NCI-H510A (cell line): ENCODE measurements at places on chromosomes 12 and 14.

DNA sequence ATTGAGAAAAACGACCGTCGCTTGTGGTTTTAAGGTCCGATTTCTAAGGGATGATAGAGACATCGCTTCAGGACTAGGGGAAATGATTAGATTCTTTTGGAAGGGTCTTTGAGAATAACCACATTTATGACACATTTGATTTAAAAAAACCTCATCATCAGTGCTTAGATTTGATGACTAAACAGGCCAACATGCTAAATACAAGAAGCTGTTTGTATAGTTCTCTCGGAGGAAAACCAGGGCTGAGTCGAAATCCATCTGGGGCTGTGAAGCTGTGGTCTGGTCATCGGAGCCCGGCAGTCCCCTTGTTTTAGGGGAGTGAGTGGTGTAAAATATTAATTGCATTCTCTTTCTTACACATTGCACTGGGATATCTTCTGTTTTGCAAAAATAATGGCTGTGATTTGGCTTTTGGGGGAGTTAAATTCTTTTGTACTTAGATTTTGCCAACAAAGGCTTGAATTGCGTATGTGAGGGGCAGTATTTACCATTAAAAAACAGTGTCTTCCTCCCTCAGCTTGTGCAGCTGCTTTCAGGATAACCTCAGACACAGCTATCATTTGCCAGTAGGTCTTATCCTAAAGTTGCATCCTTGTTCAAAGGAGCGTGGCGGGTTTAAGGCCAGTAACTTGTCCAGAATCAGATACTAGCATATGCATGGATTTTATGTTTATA is 550 bp downstream of the GNG2 start:
- DNase-seq: no peak

GRCh38 chr14:33596211-33597080 is 354.4 kb downstream of the EGLN3 start:
- no peak for DNase-seq

- DNase-seq: no peak
Observed at GRCh38 chr14:80393766-80394165, 182.5 kb upstream of the DIO2 start.

DNA sequence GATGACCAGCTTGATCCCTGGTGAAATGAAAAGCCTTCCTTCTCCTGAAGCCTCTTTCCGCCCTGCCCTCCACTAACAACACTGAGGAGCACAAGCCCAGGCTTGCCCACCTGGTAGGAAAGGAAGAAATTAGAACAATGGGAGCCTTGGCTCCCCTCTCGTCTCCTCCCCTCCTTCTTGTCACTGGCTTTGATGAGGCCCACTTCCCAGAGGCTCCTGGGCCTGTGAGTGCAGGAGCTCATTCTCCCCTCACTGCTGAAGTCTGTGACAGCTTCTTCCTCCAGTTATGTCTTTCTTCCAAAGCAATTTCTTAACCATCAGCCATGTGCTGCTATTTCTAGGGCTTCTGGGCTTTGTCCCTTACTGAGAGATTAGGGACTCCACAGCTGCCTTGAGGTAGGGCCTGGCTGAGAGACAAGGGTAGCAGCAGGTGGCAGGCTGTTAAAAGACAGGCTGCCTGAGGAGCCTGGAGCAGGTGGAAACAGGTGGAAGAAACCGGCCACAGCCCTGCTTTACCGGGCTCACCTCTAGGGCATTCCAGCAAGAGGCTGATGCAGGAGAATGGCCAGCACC is 53.6 kb upstream of the SRSF5 start:
- DNase-seq: peak; percentile 67

DNA sequence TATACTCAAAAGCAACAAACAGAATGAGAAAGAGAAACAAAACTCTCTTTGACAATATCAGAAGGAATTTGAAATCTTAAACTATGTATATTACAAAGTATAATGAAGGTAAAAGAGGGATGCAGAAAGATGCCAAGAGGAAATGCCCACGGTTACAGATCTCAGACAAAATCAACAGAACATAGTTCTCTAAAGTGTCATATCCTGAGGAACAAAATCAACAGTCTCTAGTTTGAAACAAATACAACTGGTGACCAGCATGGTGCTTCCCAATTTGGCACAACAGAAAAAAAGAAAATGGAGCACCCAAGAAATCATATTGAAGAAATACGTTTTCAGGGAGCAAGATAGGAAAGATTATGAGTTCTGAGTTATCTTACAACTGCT is 116.5 kb downstream of the METTL25 start:
- DNase-seq: no peak

DNA sequence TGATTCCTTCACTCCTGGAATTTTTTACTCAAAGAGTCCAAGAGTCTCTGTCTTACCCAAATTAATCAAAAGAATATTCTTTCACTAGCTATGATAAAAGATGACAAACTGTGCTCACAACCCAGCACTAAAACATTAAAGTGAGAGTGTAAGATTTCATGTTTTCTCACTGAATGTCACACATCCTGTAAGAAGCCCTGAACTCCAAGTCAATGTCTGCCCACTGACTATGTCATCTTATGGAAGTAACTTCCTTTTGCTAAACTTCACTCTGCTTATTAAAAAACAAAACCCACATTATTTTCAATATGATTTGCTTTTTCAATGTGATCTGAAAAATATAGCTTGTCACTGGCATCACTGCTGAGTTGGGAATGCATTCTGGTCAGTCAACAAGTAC is 15.6 kb downstream of the SPRING1 start:
- DNase-seq: no peak

DNA sequence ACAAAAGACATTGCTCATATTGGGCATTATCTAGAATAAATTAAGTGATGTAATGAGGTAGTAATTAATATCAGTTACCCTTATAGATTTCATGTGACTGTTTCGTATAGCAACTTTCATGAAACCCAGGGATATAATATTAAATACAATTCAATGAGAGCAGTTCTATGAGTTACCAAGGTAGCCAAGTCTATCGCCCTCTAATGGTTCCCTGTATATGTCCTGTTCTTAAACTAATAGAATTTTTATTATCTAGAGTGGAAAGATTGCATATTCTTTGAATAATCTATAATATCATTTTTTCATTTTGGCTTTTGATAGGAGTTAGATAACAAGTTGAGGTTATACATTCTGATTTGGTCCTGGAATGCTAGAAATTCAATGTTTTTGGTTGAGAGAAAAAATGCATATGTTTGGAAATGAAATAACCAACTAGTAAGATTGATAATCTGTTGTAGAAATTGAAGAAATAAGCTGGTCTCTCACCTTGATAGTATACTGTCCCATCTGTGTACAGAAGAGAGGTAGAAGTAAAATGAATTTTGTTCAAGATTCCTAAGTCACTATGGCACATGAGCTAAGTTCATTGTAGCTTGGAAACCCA is 59.7 kb downstream of the SCFD1 start:
- no peak for DNase-seq

DNA sequence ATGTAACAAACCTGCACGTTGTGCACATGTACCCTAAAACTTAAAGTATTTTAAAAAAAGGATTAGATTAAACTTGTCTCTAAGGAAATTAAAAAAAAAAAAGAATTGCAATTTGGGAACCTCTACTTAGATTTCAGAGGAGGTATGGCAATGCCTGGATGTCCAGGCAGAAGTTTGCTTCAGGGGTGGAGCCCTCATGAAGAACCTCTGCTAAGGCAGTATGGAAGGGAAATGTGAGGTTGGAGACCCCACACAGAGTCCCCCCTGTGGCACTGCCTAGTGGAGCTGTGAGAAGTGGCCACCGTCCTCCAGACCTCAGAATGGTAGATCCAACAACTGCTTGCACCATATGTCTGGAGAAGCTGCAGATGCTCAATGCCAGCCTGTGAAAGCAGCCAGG is 279.6 kb upstream of the CCDC196 start:
- no peak for DNase-seq

- DNase-seq: no peak
Observed at GRCh38 chr12:53652366-53652765, 23.5 kb downstream of the ATP5MC2 start.

DNA sequence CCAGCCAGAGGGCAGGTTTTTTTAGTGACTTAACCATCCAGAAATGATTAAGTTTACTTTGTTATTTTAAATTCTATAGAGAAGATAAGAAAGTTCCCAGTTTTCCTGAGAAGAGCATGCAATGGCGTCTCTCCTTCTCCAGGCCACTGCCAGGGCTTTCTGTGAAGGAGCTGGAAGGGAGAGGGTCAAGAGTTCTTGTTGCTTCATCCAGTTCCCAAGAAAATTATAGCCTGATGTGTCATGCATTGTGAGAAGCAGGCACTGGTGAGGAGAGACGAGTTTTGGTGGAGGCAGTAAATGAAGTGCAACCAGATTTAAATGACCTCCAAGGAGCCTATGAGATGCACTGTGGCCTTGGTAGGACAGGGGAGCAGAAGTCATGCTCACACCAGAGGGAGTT is 14.2 kb downstream of the ELK3 start:
- no peak for DNase-seq

- no peak for DNase-seq
Observed at GRCh38 chr14:100532154-100532861, 54.9 kb downstream of the BEGAIN start.

GRCh38 chr12:15719230-15719629 is 70.0 kb downstream of the EPS8 start:
- DNase-seq: no peak

GRCh38 chr12:26133521-26133920 is 8.7 kb upstream of the BHLHE41 start:
- DNase-seq: no peak

DNA sequence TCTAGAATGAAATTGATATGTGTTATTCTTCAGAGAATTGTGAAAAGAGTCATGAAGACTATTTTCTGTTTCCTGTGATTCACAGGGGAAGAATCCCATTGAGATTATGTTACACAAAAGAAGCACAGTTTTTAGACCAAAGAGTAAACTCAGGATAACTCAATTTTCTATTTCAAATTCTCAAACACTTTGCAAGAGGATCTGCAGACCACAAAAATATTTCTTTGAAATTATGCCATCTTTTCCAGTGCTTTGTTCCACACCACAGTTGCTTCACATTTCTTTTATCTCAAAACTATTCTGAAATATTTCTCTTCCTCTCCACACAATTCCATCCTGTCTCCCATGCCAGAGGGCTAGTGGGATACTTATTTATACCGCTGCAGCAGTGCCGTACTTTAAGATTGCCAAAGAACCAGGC is 188.9 kb upstream of the FOXG1 start:
- DNase-seq: no peak

GRCh38 chr14:32905013-32905412 is 33.7 kb upstream of the NPAS3 start:
- no peak for DNase-seq

DNA sequence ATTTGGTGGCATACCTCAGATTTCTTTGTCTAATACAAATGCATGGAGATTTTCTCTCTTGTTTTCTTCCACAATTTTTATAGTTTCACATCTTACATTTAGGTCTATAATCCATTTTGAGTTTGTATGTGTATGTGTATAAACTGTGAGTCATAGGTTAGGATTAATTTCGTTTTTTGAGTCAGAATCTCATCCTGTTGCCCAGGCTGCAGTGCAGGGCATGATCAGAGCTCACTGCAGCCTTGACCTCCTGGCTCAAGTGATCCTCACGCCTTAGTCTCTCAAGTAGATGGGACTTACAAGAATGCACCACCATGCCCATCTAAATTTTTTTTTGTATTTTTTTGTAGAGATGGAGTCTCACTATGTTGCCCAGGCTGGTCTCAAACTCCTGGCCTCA is 71.6 kb downstream of the OTOGL start:
- DNase-seq: no peak

DNA sequence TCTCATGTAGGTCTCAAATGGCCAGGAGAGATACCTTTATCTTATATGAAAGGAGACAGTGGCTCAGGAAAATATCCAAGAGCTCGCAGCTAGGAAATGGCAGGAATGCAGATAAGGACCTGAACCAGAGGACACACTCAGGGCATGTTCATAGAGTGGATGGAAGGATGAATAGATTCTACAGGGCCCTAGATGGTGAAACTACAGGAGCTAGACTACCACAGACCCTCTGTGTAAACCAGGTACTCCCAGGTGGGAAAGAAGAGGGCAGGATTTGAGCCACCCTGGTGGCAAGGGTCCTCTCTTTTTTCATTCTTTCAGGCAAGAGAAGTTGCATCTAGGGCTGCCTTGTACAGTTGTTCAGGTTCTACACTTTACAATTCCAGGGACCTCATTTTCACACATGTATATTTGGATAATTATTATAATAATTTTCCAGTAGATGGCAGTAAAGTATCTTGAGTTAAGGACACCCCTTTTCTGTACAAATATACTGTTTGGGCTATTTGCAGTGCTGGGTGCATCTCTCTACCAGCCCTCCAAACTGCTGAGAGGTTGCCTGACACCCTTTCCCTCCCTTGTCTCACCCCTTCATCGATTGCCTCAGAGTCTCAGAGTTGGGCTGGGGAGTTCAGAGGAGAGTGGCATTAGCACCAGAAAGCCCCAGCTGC is 10.5 kb upstream of the ZDHHC22 start:
- peak; percentile 17 for DNase-seq

- DNase-seq: no peak
Observed at GRCh38 chr12:131438881-131439280, 272.0 kb upstream of the SFSWAP start.

GRCh38 chr12:9669019-9669326 is 540 bp upstream of the CLEC2D start:
- DNase-seq: no peak

- DNase-seq: no peak
Observed at GRCh38 chr12:59036347-59036746, 116.0 kb upstream of the LRIG3 start.

DNA sequence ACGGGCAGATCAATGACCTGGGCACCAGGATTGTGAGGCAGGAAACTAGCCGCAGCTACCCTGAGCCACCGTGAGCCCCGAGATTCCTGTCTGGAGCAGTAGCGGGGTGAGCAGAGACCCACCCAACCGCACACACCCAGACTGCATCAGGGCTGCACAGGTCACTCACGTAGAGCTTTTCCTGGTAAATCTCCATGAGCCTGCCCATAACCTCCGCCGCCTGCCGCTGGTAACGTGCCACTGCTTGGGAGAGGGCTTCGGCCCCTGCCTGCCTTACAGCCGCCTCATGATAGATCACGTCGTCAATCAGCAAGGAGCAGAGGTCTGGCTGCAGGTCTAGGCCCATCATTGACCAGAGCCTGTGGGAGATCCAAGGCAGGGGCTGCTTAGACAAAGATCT is 38.5 kb upstream of the RAB35 start:
- DNase-seq: no peak

- DNase-seq: no peak
Observed at GRCh38 chr14:24234095-24235005, 1.6 kb downstream of the GMPR2 start.
